ENCODE measurements at places on chromosomes 7 and 10.

DNA sequence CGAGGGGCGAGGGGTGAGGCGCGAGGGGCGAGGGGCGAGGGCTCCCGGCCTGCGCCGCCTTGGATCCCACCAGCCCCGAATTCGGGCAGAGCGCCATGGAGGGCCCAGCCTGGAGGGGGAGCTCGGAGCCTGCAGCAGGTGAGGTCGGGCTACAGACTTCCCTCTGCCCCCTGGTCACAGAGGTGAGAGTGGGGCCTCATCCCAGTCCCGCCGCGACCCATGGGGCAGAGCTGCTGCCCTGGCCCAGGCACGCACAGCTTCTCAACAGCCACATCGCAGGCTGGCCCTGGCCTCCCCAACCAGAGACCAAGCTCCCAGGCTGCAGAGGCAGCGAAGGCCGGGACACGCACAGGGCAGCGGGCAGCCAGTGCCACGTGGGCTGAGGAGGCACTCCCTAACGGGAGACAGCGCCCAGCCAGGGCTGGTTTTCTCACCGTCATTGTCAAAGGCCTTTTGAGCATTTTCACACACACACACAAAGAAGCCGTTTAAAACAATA is 191.8 kb downstream of the PTPRN2 start:
- no peak for DNase-seq

DNA sequence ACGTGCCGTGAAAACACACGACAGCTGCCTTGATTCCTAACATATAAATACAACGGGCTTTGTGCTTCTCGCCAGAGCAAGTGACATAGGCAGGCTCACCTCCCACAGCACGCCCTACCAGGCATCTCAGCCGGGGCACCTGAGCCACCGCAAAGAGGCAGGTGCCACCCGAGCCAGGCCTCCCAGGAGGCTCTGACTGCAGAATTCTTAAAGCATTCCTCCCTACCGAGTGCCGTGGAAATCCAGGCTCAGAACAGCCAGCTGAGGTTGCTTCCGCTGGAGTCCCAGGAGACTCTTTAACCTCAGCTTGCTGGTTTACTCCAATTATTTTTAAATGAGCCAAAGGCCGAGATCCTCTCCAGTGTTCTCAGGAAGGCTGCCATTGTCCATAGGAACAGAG is 206.5 kb downstream of the USP6NL start:
- DNase-seq, result no peak

- DNase-seq, result no peak
These were observed 162.4 kb downstream of the NRF1 start for GRCh38 chr7:129773871-129774270.

- no peak for DNase-seq
These were observed 11.6 kb upstream of the PPIF start for GRCh38 chr10:79335470-79336235.

- no peak for DNase-seq
These were observed 820.0 kb downstream of the XPNPEP1 start for GRCh38 chr10:109103278-109103677.
